ENCODE measurements at places on chromosomes 12 and 14. TPM values are rescaled to one million over a fixed set of nuclear protein-coding genes. Genes with fewer than 3 reads are reported as not detected.

GRCh38 chr14:91681893-91682563 is 49.9 kb downstream of the CATSPERB start:
- no peak for DNase-seq

DNA sequence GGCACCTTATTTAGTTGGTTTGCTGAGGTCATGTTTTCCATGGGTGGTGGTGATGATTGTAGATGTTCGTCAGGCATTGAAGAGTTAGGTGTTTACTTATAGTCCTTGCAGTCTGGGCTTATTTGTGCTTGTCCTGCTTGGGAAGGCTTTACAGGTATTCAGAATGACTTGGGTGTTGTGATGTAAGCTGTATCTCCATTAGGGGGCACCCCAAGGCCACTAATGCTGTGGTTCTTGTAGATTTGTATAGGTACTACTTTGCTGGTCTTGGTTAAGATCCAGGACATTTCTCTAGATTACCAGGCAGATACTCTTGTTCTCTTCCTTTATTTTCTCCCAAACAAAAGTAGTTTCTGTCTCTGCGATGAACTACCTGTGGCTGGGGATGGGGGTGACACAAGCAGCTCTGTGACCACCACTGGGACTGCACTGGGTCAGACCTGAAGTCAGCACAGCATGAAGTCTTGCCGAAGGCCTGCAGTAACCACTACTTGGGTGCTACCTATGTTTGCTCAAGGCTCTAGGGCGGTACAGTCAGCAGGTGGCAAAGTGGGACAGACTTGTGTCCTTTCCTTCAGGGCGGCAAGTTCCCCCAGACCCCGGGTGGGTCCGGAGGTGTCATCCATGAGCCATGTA is 35.8 kb upstream of the FBXO33 start:
- no peak for DNase-seq

The GPR84 gene
- 1.6 TPM for total RNA-seq

DNA sequence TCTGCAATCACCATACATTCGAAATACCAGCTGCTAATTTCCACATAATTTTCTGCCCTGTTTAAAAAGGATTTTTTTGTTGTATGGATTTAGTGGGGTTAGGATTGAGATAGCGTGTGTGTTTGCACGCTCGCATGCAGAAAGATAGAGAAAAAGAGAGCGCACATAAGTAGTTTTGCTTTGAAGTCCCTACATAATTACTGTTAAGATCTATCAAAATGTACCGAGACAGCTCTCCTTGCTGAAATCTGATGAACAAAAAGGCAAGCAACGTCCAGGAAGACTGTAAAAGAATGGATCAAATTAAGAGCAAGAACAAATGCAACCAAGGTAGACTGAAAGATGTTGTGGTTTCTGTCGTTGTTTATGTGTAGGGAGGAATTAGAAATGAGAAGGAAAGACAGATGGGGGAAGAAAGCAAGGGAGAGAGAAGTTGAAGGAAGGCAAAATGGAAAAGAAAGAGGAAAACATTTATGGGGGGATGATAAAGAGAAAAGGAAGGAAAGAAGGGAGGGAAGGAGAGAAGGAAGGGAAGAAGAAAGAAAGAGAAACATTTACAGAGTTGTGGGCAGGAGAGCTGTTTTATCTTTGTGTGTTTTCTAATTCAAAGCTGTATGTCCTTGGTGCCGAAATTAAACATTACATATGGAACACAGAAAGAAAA is 522.3 kb downstream of the MED13L start:
- DNase-seq: no peak

- no peak for DNase-seq
These were observed 176.5 kb downstream of the ZFP36L1 start for GRCh38 chr14:68616221-68616902.

The PMCH gene
- total RNA-seq: not detected

DNA sequence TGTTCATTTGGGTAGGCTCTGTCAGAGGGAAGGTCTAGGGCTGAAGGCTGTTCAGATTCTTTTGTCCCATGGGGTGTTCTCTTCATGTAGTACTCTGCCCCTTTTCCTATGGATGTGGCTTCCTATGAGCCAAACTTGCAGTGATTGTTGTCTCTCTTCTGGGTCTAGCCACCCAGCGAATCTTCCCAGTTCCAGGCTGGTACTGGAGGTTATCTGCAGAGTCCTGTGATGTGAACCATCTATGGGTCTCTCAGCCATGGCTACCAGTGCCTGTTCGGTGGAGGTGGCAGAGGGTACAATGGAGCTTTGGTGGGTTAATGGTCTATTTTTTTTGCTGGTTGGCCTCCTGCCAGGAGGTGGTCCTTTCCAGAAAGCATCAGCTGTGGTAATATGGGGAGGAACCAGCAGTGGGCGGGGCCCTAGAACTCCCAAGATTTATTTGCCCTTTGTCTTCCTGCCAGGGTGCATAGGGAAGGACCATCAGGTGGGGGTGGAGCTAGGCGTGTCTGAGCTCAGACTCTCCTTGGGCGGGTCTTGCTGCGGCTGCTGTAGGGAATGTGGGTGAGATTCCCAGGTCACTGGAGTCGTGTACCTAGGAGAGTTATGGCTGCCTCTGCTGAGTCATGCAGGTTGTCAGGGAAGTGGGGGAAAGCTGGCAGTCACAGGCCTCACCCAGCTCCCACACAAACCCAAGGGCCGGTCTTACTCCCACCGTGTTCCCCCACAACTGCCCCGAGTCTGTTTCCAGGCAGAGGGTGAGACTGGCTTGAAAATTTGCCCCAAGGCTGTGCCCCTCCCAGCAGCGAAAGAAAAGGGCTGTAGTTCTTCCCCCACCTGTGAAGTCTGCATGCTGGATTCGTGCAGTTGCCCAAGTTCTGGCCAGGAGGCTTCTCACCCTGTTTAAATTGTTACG is 17.5 kb downstream of the MTRFR start:
- peak; percentile 64 for DNase-seq

DNA sequence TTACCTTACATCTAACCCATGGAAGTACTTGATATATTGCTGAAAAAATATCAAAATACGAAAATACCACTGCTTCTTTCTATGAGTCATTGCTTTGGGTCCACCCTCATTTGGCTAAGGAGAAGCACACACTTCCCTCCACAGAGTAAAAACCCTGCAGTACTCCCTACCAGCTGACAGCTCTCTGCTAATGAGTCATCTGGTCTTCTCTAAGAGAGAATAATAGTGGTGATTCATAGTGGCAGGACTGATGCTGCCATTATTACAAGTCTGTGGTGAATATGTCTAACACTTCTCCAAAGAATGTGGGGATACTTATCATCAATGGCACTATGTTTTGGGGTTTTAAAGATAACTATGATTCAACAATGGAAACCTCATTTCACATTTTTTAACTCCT is 90.7 kb downstream of the PPFIA2 start:
- no peak for DNase-seq

- peak; percentile 98 for DNase-seq
These were observed 3.2 kb downstream of the C14orf93 start for GRCh38 chr14:23006544-23007419.

The FAM234B gene
- total RNA-seq: 4.9 TPM

DNA sequence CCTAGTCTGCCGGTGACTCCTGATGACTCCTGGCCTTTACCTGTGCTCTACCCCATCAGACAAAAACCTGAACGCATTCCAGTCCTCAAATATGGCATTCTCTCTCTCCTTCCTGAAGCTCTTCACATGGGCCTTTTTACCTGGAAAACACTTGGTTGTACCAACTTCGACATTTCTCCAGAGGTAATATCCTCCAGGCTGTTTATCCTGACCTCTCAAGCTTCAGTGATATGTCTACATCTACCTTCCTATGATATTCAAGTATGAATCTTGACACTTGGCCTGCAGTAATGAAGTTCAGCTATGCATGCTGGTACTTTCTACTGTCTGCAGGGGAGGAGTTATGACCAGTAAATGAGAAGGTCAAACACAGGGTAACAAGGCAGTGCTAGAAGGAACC is 901.8 kb downstream of the VRK1 start:
- no peak for DNase-seq

- DNase-seq: no peak
These were observed 342.0 kb downstream of the NPAS3 start for GRCh38 chr14:33280646-33281045.

The SERPINA12 gene
- not detected for total RNA-seq

The GNB3 gene
- total RNA-seq: 3.6 TPM

GRCh38 chr12:104063712-104064030 is 660 bp upstream of the HCFC2 start:
- DNase-seq: no peak

DNA sequence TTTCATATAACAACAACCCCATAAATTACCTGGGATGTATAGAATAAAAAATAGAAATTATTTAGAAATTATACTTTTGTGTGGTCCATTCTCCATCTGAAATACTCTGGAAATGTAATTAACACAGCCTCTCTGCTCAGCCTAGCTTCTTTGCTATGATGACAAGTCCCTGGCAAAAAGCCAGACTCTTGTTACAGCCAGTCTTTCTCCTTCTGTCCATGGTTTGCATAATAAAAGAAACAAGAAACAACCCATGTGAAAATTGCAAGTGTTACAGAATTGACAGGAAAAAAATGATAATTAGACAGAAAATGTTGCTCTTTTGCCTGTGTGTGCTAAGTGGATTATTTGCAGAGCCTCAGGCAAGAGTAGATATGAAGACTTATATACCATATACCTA is 61.3 kb downstream of the C12orf50 start:
- no peak for DNase-seq

DNA sequence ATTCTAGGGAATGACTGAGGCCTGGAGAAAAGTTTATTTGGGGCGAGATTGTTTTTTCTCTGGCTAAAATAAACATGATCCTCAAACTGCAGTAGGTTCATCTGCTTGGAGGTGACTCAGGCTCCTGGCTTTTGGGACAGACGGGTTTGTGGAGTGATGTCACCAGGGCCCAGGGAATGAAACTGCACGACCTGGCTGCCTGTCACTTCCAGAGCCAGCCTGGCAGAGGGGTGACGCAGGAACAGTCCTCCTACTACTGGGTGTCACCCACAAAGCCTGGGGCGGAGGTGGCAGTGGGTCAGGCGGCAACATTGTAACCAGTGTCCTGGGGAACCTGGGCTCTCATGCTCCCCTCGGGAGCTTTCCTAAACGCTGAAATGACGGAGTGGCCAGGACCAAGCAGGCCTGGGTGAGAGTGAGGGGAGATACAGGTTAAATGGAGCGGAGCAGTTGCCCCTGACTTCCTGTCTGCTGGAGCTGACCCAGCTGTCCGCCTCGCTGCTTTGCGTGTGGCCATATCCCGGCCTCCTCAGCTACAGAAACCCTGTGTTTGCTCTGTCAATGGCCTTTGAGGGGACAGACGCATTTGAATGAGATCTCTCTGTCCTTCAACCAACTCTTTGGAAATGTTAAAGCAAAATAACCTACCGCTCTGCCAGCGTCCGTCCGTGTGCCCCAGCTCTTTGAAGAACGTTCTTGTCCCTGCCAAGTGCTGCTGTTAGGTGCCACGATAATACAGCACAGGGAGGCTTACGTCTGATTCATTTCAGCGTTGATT is 6.5 kb downstream of the HIP1R start:
- DNase-seq: no peak

GRCh38 chr12:71152851-71153250 is 4.9 kb downstream of the TSPAN8 start:
- DNase-seq: no peak

- no peak for DNase-seq
These were observed 47.2 kb downstream of the NPAS3 start for GRCh38 chr14:32985866-32986265.

The TSPAN31 gene
- 20.1 TPM for total RNA-seq

- no peak for DNase-seq
These were observed 114.8 kb upstream of the GSC start for GRCh38 chr14:94884616-94885230.

The POTEM gene
- total RNA-seq: not detected

- DNase-seq: no peak
These were observed 65.4 kb downstream of the GLT1D1 start for GRCh38 chr12:128918481-128919260.

- peak; percentile 65 for DNase-seq
These were observed 55.2 kb upstream of the RIN3 start for GRCh38 chr14:92458136-92459029.

DNA sequence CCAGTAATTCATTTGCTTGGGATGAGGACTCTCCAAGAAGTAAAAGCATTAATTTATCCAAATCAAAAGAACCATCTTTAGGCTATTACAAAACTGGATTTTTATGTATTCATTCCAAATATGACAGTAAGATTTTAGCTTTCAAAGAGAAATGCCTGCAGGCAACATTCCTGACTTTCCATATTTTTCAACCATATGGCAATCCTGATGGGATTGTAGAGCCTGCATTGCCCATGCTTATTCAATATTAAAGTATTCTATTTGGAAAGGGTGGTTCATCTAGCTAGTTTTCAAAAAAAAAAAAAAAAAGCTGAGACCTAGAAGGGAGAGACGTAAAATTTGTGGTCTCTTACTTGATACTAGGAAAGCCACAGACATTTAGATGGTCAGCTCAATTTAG is 1253.7 kb downstream of the LRFN5 start:
- DNase-seq: no peak
